ENCODE measurements at places on chromosomes 6 and 20.

DNA sequence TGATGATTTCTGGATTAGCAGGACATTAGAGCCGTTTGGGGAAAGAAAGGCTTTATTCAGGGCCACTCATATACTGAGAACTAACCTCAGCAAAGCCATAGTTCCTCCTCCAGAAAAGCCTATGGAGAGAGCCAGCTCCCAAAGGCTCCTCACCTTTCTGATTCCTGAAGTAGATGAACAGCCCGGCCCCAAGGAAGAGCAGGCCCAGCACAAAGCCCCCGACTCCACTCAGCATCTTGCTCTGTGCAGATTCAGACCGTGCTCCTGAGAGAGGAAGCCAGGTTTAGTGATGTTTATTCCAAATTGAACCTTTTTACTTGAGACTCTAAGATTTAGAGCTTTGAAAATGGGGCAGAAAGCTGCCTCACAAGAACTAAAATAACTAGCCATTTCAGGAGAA lies 9.1 kb downstream of the HLA-DRB1 start:
- no peak for DNase-seq

DNA sequence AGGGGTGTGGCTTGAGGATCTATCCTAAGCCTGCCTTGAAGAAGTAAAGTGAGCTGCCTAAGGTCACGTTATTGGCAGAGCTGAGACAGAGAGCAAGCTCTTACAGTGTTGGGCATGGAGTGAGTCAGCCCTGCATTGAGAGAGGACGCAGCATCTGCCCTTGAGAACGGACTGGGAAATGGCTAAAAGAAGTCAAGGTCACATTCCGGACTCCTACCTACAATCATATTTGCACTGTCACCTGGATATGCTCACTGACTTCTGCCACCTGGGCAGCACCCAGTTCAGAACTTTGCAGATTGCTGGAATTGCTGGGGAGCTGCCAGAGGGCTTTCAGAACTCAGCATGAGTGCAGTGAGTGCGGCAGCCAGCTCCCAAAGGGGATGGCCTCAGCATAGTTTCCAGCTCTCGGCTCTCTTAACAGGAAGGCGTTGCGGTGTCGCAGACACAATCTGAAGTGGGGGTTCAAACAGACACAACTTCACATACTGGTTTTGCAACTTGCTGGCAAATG lies 199.3 kb upstream of the SGK1 start:
- no peak for DNase-seq

DNA sequence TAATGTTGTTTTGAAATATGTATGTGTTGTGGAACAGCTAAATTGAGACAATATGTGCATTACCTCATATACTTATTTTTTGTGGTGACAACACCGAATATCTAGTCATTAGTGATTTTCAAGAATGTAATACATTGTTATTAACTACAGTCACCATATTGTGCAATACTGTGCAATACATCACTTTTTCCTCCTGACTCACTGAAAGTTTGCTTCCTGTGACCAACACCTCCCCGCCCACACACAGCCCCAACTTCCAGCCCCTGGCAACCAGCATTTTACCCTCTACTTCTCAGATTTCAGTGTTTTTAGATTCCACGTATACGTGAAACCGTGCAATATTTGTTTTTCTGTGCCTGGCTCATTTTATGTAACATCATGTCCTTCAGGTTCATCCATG lies 627.9 kb downstream of the PRKN start:
- peak; percentile 15 for DNase-seq

GRCh38 chr20:13068336-13068735 lies 59.6 kb downstream of the SPTLC3 start:
- DNase-seq: no peak

DNA sequence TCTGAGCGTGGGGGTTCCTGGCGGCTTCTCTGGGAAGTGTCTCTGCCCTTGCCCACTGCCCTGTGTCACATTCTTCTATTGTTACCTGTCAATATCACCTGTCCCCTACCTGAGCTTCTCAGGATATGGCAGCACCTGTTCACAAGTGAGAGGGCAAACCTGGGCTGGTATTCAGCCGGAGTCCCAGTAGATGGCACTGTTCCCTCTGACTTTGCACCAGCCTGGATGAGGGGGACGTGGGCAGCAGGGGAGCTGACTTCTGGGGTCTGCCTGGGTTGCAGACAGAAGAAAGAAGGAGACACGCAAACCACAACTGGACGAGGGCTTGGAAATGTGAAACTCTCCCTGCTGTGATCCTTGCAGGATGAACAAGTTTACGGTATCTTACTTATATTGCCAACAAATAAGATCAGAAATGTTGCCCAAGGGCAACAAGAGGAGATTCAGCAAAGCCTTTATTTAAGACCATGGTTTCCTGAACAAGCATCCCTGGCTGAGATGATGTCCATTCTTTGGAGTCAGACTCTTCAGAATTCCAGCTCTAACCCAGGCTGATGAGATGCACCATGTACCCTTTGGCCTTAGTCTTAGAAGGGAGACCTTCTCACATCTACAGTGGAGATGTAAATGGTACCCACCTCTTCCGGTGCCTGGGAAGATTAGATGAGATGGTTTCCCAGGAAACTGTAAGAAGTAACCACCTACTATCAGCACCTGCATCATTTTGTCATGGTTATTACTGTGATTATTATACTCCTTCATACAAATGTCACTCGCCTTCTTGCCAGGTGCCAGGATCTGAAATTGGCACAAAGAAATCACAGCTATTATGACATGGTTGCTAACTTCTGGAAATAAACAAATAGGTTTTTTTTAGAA lies 400.0 kb upstream of the CDH4 start:
- DNase-seq: no peak

DNA sequence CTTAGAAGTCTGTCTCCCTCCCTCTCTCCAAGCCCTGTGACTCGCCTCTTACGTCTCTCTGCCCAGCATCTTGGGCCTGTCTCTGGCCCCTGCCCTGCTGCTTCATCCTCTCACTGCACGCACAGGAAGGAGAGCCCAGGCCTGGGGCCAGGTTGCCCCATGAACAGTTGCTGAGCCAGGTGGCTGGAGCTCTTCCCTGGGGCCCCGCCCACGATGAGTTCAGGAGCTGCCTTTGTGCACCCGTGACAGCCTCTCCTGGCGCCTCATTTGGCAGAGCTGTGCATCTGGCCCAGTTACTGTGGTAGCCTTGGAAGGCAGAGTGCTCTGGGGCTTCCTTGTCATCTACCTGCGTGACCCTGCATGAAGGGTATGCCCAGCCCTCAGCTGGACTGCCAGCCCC lies 44.5 kb downstream of the SLC52A3 start:
- DNase-seq: no peak

DNA sequence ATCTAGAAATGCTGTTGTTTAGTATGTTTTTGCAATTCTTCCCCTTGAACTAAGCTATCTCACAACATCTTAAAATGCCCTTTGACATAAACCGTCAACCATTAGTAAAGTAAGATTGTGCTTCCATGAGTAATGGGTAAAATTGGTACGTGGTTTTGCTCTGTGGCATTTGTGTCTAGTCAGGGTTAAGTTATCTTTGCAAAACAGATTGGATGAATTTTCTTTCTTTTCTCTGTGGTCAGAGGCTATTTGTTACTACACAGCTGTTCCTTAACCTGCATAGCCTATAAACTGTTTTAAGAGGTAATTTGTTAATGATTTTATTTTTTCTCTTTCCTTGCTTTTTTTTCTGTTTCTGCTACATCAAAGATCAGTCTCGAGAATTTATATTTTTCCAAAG lies 75.4 kb downstream of the RPP40 start:
- DNase-seq: no peak

- no peak for DNase-seq
Measured at GRCh38 chr6:25220857-25221256, 58.3 kb upstream of the CARMIL1 start.

DNA sequence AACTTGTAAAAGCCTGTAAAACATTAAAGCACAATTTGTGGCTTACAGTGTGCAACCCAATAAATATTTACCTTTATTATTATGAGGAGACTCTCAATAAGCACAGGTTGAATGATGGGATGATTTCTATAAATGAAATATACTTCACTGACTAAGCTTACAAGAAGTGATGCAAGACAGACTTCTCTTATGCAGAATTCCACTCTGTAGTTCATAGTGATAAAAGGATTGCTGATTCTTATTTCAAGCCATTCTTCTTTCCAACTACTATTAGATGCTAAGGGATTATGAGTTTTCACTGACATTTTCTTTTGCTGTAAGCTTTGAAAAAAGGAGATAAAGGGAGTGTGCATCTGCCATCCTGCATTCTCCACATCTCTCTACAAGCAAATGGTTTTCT lies 149.0 kb upstream of the ARG1 start:
- no peak for DNase-seq

GRCh38 chr6:63572747-63573075 lies 431 bp downstream of the LOC128125822 start:
- no peak for DNase-seq

DNA sequence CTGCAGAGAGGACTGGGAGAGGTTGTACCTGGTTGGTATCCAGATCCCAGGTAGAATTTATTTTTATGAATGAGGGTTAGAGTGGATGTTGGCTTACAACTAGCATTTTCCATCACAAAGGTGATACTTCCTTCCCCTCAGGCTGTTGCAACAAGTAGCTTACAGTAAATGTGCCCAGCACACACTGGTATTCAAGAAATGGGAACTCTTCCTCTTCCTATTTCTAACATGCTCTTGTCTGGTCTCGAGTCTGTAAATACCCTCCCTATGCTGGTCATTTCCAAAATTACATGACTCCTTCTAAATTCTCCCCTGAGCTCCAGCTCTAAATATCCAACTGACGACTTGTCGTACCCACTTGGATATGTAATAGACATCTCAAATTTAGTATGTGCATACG lies 90.1 kb upstream of the FOXC1 start:
- no peak for DNase-seq

DNA sequence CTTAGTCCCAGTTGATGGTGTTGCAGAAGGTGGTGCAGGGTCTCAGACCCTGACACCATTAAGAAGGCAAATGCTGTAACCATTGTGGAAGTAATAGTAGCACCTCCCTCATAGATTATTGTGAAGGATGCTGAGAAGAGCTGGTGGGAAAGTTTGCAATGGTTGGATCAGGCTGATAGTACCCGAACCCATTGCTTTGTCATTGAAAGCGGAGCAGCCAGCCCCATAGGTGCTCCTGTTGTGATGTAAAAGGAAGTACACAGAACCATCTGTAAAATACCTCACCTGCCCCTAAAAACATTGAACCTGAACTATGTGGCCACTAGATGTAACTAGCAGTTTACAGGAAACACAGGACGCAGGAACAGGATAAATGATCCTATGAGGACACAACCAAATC lies 31.5 kb downstream of the RIOK1 start:
- no peak for DNase-seq

DNA sequence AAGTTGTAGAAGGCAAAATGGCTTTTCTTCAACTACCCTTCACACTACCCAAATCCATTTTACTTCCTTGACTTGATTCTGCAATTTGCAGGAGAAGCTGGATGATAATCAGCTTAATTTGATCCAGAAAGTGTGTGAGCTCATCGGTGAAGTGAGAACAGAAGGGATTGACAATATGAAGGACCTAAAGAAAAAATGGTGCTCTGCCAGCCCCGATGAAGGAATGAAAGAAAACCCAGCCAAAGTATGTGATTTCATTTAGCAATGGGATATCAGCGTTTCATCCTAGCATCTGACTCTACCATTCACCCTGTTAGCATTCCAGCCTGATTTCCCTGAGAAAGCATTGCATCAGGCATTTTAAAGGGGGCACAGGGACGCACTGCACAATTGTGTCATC lies 41.5 kb downstream of the CD164 start:
- no peak for DNase-seq

DNA sequence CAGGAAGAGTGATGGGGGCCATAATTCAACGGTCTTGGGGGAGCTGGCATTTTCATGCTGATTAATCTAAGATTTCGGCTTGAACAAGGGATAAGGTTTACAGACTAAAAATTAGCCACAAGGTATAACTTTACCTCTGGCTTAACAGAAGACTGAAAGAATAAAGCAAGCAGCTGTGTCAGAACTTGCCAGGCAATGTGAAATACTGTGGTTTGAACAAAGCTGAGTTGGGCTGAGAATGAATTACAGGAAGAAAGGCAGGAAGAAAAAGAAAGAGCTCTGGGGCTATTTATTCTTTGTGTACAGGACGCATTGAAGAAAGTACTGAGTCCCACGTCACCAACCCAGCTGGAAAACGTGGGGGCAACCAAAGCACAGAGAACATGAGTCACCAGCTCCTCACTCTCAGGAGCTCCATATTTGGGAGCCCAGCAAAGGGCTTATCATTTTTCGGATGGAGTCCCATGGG lies 121.5 kb upstream of the NEDD9 start:
- DNase-seq: peak; percentile 42

DNA sequence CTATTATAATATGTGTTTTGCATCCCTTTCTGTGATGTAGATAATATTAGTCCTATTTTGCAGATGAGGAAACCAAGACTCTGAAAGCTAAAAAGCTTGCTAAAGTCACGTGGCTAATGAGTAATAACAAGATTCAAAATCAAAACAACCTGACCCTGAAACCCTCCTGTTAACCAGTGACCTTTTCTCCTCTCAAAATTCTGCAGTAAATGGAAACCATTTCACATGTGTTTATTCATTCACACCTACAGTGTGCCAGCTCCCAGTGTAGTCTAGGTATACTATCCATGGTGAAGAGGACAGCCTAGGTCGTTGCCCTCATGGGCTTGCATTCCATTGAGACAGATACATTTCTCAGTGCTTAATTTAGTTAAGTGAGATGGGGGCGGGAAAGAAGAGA lies 30.6 kb upstream of the PHACTR2 start:
- no peak for DNase-seq

- DNase-seq: no peak
Measured at GRCh38 chr6:10355115-10355702, 59.7 kb downstream of the TFAP2A start.

- peak; percentile 73 for DNase-seq
Measured at GRCh38 chr20:32902456-32903420, 44.0 kb downstream of the EFCAB8 start.

DNA sequence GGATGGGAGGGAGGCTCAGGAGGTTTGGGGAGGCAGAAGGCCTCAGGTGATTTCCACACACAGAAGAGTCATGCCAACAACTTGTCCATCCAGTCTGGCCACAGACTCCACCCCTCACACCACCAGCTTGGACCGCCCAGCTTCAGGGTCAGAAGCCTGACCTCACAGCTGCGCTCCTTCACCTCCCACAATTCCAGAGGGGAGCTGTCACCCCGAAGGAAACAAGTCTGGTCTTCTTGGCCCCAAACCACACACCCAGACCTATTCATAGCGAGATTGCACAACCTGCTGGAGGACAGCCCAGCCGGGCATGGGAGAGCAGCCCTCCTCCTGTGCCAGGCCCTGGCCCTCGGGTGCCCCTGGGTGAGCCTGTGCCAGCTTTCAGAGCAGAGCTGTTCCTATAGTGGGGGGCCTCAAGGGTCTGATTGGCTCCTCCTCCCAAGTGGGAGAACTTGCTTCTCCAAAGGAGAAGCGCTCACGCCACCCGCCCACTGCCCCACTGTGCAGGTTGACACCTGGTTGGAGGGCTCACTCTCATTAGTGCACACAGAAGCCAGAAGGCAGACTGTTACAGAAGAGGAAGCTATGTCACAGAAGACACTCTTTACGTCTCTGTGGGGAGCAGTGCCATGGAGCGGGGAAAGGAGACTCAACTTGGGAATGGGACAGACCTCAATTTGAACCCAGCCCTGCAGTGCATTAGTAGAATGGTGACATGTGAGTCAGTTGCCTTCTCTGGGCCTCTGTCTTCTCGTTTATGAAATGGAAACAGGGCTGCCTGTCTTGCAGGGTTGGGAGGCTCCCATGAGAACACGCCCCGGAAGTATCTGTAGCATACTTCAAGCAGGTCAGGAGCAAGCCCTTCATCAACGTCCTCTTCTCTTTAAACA lies 128.8 kb downstream of the FOXO3 start:
- no peak for DNase-seq

GRCh38 chr6:13372688-13373487 lies 44.6 kb upstream of the TBC1D7 start:
- no peak for DNase-seq

- DNase-seq: no peak
Measured at GRCh38 chr20:36275011-36275410, 31.1 kb upstream of the DLGAP4 start.

Data from CD4-positive, alpha-beta T cell treated with Interleukin-4 for 1 hour (primary cell).